Kasumi-1 (cell line): ENCODE measurements at places on chromosomes 1 and 21.
A peak's percentile ranks its signal among the peaks of the same experiment; 100 is the strongest.

GRCh38 chr1:174747613-174748012 lies 252.1 kb upstream of the CACYBP start:
- no peak for DNase-seq

GRCh38 chr21:28436286-28436932 lies 556.3 kb downstream of the LTN1 start:
- no peak for DNase-seq

GRCh38 chr1:86247597-86248279 lies 91.2 kb upstream of the COL24A1 start:
- DNase-seq, result no peak

GRCh38 chr1:53949023-53949990 lies 3.2 kb downstream of the LRRC42 start:
- peak; percentile 68 for DNase-seq

GRCh38 chr1:45282351-45282750 lies 44.3 kb upstream of the HPDL start:
- DNase-seq, result peak; percentile 22

- DNase-seq, result no peak
Measured at GRCh38 chr1:230317823-230318819, 108.0 kb downstream of the PGBD5 start.
